ENCODE measurements at places on chromosomes 5 and 9.

- no peak for DNase-seq
Measured at GRCh38 chr9:82970359-82970758, 92.6 kb downstream of the RASEF start.

- no peak for DNase-seq
Measured at GRCh38 chr5:76766746-76767145, 50.8 kb downstream of the F2R start.

GRCh38 chr9:95495961-95496360 lies 20.8 kb downstream of the PTCH1 start:
- DNase-seq = no peak

GRCh38 chr5:157309796-157310195 lies 43.9 kb downstream of the CYFIP2 start:
- no peak for DNase-seq

- no peak for DNase-seq
Measured at GRCh38 chr9:27369591-27369990, 72.6 kb upstream of the EQTN start.

- DNase-seq = no peak
Measured at GRCh38 chr5:116747881-116748280, 173.3 kb upstream of the SEMA6A start.

- no peak for DNase-seq
Measured at GRCh38 chr5:40653221-40654022, 26.3 kb upstream of the PTGER4 start.

GRCh38 chr9:89750117-89750791 lies 145.4 kb downstream of the GADD45G start:
- peak; percentile 47 for DNase-seq

GRCh38 chr5:134503937-134504437 lies 21.5 kb upstream of the JADE2 start:
- no peak for DNase-seq

- no peak for DNase-seq
Measured at GRCh38 chr5:28104080-28104479, 1065.7 kb upstream of the CDH9 start.

DNA sequence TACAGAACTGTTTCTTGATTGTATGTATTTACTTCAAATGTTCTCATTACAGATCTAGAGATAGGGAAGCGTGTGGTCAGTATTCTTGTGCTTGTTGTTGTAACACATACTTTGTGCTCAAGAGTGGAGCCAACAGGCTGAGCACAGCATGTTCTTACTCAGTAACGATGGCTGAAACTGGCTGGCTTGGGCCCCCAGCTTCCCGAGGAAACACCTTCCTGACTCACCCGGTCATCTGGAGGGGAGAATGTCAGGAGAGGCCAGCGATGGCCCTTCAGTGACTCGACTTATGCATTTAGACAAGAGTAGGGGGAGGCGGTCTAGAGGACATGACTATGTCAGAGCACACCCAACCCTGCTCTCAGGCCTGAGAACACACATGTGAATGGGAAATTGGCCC lies 25.6 kb downstream of the ZNF474 start:
- no peak for DNase-seq

- no peak for DNase-seq
Measured at GRCh38 chr9:134146774-134147493, 11.1 kb downstream of the WDR5 start.

GRCh38 chr5:101338226-101338625 lies 435.1 kb upstream of the ST8SIA4 start:
- DNase-seq = no peak

DNA sequence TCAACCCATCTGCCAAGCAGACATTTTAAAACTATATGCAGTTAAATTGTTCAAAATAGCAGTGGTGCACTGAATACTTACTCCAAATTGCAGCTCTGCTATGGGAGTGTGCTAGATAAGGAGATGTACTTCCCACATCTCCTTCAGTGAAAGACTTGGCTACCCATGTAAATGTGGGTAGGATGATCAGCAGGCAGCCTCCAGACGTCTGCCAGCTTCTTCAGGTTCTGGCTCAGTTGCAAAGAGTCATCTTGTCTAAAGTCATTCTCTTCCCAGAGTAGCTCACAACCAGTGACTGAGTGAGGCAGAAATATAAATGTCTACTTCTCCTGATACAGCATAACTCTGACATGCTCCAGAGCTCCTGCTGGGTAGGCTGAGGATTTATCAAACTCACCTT lies 1050.0 kb upstream of the CDH10 start:
- DNase-seq = no peak

- DNase-seq = no peak
Measured at GRCh38 chr5:95422838-95423237, 31.7 kb downstream of the FAM81B start.

DNA sequence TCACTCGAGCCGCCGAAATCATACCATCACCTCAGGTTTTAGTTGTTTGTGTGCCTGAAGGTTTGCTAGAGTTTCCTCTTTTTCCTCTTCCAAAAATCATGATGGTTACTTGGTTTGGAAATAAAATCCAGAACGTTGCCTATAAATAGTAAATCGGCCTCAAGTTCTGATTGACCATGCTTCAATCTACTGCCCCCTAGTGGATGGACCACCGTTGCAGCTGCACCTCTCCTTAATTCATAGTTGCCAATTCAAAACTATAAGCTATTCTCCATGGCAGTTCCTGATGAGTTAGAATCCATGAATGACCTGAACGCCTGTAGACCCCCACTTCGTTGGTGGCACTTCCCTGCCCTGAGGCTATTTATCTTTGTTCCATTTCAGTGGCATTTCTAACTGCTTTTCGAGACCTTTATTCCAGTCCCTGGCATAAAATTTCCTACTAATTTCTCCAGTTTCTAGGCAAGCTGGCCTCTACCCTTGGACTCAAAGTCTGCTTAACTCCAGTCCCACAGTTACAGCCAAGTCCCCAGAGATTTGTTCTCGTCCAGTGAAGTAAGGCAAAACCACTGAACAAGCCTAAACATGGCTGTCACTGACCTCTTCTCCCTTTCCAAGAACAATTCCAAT lies 422.6 kb downstream of the EFNA5 start:
- DNase-seq = no peak

- no peak for DNase-seq
Measured at GRCh38 chr5:27437594-27438200, 399.3 kb upstream of the CDH9 start.

- no peak for DNase-seq
Measured at GRCh38 chr5:98365126-98365525, 408.3 kb upstream of the RGMB start.

GRCh38 chr5:135442431-135443160 lies 4.6 kb downstream of the DCANP1 start:
- no peak for DNase-seq

- DNase-seq = no peak
Measured at GRCh38 chr5:5686356-5686755, 263.9 kb downstream of the ICE1 start.
